ENCODE measurements at places on chromosomes 6 and 20. TPM values are rescaled to one million over a fixed set of nuclear protein-coding genes. Genes with fewer than 3 reads are reported as not detected.

DNA sequence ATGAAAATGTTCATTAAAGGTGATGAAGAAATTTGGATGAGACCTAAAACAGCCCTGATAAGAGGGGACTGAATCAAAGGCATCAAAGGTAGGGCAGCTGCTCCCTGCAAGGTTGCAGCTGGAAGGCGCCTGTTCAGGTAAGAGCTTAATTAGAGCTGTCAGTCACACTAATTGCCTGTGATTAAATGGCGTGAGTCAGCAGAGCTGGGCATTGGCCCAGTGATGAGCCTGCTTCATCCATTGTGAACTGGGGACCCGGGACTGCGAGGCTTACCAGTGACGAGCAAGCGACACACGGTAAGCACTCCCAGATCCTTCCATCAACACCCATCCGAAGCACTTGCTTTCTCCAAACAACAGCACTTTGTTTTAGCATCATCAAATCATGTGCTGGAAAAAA lies 621.5 kb upstream of the CDH4 start:
- no peak for DNase-seq

DNA sequence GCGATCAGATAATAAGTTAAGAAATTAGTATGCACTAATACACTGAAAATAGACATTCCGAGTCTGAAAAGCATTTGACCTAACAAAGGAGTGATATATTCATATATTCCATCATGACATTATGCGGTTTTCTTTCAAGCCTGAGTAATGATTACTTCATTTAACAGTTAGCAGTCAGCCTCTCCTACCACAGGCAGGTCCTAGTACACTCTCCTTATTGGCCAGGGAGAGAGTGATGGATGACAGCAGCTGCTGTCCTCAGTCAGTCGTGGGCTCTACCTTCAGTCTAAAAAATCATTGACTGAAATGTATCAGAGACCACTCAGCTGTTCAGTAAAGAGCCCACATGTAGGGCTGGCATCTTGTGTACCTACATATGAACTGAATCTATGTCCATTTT lies 33.2 kb upstream of the VGLL2 start:
- DNase-seq: no peak

GRCh38 chr6:46174904-46175303 lies 4.1 kb upstream of the ENPP5 start:
- DNase-seq: no peak

RBBP8NL gene
- total RNA-seq: not detected

ABHD16B gene
- total RNA-seq: not detected

All from activated naive CD8-positive, alpha-beta T cell treated with anti-CD3 and anti-CD28 coated beads, Interleukin-2, amount 10 ng/mL, durations not matched to agents 7 days and 5 days (primary cell).